ENCODE measurements at places on chromosomes 3 and 15.
A peak's percentile ranks its signal among the peaks of the same experiment; 100 is the strongest.

DNA sequence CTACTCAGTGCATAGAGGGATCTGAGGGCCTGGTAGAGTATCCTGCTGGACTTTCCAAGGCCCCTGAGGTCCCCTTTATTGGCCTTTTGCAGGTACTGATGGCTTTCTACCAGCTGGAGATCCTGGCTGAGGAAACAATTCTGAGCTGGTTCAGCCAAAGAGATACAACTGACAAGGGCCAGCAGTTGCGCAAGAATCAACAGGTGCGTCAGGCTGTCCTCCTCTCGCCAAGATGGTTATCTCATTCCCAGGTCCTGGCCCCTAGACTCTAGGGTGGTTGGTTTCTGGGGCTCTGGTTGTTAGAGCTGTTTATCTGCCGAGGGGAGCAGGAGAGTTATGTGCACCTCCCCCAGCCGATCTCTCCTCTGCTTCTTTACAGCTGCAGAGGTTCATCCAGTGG, 9.3 kb downstream of the EIF2B5 start:
- DNase-seq: no peak

- peak; percentile 94 for DNase-seq
Measured at GRCh38 chr15:41894791-41895463, 1.1 kb upstream of the SPTBN5 start.

DNA sequence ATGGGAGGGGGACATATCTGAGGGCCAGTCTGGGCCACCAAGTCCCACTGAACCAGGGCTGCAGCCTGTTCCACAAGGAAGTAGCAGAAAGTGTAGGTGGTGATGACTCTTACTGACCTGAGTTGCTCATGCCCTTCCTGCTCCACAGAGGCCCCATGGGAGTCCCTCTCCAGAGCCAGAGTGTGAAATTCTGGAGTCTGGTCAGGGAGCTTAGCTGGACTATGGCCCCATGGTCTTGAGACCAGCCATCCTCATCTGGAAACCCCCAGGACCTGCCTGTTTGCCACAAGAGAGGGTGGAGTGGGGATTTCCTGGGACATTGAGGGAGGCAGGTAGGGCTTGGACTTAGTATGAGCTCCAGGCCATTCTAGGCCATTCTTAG, 3.0 kb downstream of the SPINT1 start:
- no peak for DNase-seq

- DNase-seq: no peak
Measured at GRCh38 chr3:188283347-188283746, 129.4 kb downstream of the LPP start.

- no peak for DNase-seq
Measured at GRCh38 chr3:183539811-183540210, 15.7 kb downstream of the KLHL6 start.

DNA sequence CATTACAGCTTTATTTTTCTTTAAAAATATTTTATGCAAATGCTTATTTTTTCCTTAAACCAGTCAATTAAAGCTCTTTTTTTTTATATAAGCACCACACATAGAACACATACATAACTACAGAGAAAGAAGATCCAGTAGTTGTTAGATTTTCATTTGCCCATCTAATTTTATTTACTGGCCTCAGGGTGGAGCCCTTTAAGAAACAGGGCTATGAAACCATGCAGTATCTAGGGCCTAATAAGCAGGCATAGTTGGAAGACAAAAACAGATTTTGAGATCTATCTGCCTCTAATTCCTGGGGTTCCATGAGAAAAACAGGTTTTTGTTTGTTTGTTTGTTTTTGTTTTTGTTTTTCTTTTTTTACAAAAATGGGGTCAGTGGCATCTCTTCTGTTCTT, 120.6 kb downstream of the BCHE start:
- no peak for DNase-seq

- no peak for DNase-seq
Measured at GRCh38 chr15:62228604-62229003, 63.5 kb upstream of the C2CD4B start.

DNA sequence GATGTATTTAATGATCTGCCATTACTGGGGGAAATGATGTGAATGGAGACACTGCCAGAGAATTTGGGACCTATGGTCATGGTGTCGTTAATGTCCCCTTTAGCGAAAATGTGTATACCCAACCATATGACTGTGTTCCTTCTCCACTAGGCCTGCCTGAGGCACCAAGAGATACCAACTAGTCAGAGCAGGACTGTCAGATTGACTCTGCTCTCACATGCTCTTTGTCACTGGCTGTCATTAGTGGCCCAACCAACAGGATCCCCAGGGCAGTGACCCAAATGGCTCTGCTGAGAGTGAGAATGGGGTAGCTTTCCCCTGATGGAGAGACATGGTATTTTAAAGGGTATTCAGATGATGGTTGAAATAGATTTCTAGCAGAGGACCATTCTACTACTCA, 2.8 kb downstream of the TAGLN3 start:
- DNase-seq: no peak

All from urothelium cell line (cell line).